NCI-H2081 treated with DMSO at 0.1 percent for 48 hours (cell line): ENCODE measurements at places on chromosomes 3 and 15.

DNA sequence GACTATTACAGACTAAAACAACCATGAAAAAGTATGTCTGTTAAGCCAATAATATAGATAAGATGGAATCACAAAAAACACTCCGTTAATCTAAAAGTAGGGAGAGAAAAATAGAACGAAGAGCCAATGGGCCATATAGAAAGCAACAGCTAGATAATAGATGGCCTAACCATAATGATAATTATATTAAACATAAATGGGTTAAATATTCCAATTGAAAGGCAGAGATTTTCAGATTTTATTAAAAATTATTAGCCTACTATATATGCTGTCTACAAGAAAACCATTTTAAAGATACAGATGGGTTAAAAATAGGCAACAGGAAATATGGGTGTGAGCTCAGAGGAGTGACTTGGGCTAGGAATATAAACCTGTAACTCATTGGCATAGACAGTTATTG is 76.3 kb downstream of the ATP8B4 start:
- no peak for DNase-seq

- no peak for DNase-seq
Observed at GRCh38 chr3:10006762-10007090, 19.5 kb upstream of the FANCD2 start.

DNA sequence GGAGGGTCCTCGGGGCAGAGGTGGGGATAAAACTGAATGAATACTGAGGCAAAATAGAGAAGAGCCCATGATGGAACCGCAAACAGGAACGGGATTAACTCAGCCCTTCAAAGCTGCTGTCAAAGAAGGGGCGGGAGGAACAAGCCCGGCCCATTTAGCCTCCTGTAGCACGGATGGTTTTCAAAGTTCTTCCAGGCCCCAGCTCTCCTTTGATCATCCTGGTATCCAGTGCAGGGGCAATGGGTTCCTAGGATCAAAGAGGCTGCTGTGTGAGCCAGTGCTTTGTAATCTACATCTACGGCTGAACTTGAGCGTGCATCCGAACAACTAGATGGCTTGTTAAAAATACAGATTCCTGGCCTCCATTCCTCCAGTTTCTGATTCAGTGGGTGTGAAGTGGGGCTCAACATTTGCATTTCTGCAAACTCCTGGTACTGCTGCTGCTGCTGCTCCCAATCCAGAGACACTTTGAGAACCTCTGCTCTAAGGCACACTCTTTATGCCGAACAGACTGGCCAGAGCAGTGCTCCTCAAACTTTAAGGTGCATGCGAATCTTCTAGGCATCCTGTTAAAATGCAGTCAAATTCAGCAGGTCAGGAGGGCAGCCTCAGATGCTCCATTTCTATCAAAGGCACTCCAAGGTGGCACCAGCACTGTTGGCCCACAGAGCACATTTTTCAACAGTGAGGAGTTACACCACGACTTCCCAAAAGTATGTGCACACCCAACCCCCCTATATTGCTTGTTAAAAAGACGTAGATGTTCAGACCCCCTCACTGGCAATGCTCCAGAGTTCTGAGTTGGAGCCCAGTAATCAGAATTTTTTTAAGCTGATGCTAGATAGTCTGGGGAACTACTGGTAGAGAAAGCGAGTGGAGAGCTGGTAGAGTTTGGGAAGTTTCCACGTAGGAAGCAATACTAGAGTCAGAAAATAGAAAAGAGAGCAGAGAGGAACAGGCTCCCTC is 5.6 kb downstream of the GALNT15 start:
- DNase-seq = no peak

DNA sequence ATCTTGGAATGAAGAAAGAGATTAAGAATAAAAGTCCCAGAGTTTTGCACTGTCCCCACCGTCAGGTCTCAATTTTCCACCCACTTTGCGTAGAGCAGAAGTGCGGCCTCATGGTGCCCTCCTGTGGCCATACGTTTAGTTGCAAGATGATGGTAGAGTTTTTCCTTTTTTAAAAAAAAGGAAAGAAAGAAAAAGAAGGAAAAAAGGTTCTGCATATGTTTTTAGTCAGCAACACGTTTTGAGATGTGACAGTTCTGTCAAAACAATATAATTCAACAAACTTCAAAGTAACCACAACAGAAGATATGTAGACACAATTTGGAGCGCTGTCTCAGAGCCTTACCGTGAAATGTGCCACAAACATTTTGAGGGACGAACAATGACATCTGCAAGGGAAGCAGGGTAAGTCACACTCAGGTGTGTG is 24.6 kb downstream of the EBLN2 start:
- no peak for DNase-seq

- no peak for DNase-seq
Observed at GRCh38 chr3:53836084-53836872, 9.9 kb downstream of the CHDH start.

DNA sequence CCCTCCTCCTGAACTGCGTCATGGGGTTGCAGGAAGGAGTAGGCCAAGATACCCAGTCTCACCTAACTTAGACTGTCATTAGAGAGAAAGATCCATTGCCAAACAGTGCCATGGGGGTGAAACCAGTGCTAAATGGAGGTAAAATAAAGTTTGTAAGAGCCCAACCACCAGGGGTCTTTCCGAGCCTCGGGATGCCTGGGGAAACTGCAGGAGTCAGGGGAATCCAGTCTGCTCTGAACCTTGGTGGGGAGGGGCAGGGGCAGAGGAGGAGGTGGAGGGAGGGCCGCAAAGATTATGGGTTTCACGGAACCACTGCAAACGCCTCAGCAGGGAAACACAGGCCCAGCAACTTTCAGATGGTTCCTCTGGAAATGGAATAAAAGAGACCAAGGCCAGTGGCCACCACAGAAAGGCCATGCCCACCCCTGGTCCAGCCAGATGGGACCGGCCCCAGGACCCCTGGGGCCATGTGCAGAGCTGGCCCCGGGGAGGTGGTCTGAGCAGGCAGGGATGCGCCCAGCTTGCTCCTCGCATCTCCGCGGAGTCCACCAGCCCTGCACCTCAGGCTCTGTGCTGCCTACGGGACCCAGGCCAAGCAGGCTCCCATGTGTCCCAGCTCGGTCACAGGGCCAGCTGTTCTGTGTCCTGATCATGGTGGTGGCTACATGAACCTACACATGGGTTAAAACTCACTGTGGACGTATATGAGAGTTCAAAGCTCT is 19.8 kb upstream of the GP9 start:
- DNase-seq = no peak

GRCh38 chr3:107441617-107442016 is 64.4 kb downstream of the CCDC54 start:
- no peak for DNase-seq

DNA sequence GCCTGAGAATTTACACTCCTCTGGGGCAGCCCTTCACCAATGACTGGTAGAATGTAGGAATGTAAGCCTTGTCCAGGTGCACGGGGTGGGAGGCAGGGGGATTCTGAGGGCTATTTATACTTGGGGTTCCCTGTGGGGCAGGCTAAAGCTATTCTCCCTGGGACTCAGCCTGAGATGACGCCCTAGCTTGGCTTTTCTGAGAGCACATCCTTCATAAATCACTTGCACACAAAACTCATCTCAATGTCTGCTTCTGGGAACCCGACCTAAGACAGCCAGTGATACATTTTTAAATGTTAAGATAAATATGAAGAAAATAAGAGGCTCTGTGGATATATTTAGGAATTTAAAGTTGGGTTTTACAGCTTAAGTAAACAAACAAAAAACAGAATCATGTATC is 16.6 kb downstream of the TMEM158 start:
- no peak for DNase-seq
